ENCODE measurements at places on chromosomes 4 and X.

- no peak for DNase-seq
Measured at GRCh38 chrX:138908577-138908976, 197.1 kb upstream of the FGF13 start.

DNA sequence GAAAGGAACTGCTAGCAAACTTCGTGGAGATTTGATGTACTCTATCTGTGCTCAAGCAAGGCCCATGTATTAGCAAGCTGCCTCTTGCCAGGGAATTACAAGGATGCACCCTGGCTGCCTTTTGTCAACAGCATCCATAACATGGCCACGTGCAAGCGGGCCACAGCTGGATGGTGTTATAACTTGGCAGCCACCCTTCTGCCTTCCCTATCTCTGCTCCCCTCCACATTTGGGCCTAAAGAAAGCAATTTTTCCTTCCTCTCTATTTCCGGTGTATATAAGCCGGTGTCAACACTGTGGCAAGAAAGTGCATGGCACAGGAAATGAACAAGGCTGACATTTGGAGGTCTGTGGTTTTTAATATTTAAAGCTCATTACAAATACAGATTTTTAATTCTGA is 94.8 kb downstream of the CLNK start:
- DNase-seq: peak; percentile 43

DNA sequence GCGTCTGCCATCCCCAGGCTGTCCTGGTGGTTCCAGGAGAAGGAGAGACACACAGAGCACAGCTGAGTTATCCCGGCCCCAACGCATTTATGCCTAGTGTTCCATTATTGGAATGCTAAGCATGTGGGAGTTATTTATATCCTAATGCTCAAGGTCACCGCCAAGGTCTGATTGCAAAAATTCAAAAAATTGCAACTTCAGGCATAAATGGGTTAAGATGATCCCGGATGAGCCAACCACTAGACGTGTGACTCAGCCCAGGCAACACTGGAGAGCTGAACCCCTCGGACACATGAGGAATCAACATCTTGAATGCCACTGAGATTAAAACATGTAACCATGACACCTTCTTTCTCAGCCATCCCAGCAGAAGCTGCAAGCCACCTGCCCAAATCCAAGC is 3.8 kb upstream of the ZCCHC4 start:
- peak; percentile 34 for DNase-seq

- DNase-seq: no peak
Measured at GRCh38 chr4:52840531-52841370, 21.4 kb upstream of the RASL11B start.

GRCh38 chr4:121642876-121643585 is 53.7 kb downstream of the ANXA5 start:
- DNase-seq: no peak

DNA sequence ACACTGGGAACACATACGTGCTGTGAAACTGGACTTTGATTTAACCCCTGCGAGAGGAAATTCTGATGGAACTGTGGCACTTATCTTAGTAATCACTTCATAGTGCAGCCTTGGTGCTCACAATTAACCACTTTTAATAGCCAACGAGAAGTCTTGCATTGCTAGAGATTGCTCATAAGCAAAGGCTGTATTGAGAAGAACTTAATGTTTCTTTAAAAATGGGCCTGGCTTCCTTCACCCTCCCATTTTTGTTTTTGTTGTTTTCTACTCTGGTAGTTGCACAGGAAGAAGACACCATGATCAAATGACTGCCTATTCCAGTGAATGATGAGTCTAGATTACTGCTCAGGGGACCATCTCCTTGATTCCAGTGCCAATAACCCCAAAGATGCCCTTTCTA is 52.5 kb upstream of the NKAP start:
- no peak for DNase-seq

DNA sequence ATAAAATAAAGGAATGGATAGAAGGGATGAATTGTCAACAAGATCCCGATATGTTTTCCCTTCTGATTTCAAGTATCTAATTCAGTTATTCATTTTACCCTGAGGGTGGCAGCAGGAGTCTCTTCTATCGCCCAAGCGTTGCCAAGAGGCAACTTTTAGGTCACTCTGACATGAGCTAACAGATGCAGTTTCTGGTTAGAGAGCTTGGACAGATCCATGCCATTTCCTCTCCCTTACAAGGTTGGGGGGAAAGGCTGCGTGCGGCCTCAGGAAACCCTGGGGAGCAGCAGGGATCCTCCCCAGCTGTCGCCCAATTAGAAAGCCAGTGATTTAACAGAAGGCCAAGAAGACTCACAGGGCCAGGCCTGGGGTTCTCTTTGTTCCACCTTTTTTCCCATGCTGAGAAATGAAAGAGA is 35.3 kb upstream of the WAS start:
- peak; percentile 49 for DNase-seq

DNA sequence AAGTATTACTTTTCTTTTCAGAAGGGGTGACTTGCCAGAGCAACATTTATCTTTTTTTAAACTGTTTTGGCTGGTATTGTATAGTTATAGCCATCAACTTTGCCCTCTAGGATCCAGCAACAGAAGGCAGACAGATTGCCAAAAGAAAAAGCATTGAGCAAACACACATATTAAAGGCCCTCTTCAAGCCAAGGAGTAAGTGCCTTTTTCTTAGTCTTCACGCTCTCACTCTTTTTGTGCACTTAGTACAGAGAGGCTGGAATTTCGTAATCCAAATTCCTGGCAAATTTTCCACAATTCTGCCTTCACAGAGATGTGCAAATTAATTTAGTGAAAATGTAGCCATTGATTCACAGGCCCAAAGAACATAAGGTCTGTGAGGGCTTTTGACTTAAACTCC is 253.1 kb upstream of the EDA2R start:
- no peak for DNase-seq

- DNase-seq: no peak
Measured at GRCh38 chrX:123562342-123563146, 170.3 kb downstream of the THOC2 start.

DNA sequence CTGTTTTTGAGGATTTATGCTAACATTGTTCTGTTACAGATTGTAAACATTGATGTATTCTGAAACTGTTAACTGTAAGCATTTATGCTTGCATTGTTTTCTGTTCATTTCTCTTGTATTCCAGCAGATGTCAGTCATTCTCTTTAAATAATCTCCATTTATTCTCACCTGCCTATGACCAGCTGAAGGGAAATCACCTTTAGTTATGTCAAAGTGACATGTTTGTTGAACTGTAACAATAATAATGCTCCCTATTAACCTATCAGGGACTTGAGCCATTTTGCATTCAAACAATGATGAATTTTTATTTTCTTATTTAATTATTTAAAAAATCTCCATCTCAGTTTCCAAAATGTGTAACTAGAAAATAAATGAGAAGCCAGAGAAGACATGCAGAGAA is 58.0 kb downstream of the SPCS3 start:
- peak; percentile 12 for DNase-seq

DNA sequence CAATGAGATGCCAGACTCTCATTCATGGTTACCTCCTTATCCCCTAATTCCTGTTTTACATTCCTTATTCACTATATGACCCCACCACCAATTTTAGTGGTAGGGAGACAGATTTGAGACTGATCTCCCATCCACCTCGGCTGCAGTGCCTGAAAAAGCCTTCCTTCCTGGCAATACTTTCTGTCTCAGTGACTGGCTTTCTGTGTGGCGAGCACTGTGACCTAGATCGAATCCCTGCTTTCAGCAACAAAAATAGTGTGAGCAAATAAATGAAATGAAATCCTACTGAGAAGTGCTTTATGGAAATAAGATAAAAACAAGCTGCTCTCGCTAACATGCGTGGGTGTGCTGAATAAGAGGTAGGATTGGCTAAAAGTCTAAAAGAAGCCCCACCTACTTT is 165.3 kb downstream of the GPM6A start:
- no peak for DNase-seq

DNA sequence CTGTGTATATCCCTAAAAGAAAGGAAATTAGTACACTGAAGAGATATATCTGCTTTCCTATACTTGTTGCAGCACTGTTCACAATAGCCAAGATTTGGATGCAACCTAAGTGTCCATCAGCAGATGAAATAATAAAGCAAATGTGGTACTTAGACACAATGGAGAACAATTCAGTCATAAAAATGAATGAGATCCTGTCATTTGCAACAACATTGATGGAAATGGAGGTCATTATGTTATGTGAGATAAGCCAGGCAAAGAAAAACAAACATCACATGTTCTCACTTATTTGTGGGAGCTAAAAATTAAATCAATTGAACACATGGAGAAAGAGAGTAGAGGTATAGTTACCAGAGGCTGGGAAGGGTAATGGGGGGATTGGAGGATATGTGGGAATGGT is 611.9 kb downstream of the STPG2 start:
- DNase-seq: no peak

DNA sequence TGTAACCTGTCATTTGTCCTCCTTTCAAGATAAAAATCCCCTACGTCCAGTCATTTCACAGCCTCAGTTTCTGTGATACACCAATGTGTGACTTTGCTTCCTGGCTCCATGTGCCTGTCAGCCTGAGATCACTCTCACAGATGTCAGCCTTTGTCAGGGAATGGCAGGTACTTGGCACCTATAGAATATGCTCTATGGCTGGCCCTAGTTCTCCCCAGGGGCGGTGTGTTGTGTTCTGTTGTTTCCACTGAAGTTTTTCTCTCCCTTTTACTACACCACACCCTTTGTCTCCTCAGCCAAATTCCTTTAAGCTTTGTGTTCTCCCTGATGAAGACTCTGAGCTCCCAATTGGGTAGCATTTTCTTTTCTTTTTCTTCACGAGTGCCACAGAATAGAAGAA is 81.7 kb downstream of the ALPK1 start:
- DNase-seq: peak; percentile 12

GRCh38 chr4:182083671-182084410 is 159.4 kb upstream of the TENM3 start:
- no peak for DNase-seq

GRCh38 chr4:107349732-107350131 is 313.6 kb upstream of the DKK2 start:
- DNase-seq: no peak

GRCh38 chrX:69299951-69300714 is 134.9 kb upstream of the PJA1 start:
- no peak for DNase-seq

DNA sequence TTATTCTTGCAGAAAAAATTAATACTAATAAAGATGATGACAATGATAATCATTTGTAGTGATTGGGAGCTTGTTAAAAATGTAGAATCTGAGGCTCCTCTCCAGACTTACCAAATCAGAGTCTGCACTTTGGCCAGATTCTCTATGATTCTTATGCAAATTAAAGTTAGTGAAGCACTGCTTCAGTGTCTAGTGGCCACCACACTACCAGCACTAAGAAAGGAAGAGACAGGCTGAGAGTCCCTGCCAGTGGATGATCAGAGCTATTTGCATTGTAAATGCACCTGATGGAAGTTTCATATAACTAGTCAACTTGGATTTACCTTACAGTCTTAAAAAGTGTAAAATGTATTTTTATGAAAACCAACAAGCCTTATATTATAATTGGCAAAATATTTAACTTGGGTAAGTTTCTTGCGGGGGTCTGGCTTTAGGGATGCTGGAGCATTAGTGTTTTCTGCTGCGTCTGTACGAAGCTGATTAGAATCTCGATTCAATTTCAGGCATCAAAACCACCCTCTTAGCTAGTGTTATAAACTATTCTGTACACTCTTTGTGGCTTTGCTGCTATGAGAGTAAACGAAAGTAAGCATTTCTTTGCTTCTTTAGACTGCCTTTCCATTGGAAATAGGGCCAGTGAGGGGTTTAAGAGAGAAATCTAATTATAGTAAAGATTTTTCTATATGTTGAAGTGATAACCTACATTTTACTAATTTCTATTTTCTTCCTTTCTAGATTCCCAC is 114.1 kb downstream of the TLL1 start:
- no peak for DNase-seq

DNA sequence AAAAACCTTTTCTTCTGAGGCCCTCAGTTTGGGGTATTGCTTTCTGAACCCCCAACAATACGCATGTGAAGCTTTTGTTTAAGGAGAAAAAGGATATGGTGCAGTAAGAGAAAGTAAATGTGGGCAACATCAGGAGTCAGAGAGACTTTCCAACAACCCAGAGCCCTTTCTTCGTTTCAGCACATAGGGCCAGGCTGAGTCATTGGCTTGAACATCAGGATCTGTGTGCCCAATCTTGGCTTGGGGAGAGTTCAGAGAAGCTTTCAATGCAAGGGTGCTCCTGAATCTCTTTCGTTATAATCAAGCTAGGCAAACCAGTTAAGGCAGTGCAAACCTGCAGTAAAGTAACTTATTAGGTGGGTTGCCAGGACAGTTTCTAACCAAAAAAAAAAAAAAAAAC is 191.2 kb downstream of the FRMPD4 start:
- DNase-seq: no peak

GRCh38 chr4:86633854-86634253 is 39.7 kb downstream of the PTPN13 start:
- no peak for DNase-seq

GRCh38 chr4:21290562-21290961 is 590.3 kb downstream of the PACRGL start:
- DNase-seq: no peak

DNA sequence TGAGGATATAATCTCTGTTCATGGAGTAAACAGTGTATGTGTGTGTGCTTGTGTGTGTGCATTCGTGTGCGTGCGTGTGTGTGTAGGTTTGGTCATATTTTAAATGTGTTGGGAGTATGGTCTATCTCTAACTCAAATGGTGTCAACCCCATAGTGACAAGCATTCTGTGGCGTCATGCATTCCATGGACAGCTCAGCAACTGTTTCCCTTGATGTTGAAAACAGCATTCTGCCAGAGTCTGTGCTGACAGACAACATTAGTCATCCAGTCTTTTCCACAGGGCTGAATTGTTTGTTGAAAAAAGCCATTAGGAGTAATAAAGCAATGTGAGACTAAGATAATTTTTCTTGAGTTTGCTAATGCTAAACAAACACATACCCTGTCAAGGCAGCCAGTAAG is 706.6 kb downstream of the PCDH19 start:
- peak; percentile 30 for DNase-seq

DNA sequence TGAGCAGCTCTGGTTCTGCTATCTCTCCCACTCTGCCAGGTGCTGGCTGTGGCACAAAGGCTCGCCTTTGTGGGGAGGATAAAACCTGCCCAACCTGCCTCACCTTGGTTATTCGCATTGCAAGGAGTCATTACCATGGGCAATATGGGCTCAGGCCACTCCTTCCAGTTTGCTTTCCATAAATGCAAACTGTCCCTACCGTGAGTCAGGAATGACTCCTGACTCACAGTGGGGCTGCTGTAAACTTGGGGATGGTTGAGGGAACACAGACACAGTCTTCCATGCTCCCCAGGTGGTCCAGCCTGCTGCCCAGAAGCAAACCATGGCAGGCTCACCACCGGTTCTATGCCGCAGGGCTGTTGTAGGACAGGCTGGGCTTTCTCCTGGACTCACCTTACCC is 36.1 kb downstream of the COQ2 start:
- DNase-seq: peak; percentile 20

DNA sequence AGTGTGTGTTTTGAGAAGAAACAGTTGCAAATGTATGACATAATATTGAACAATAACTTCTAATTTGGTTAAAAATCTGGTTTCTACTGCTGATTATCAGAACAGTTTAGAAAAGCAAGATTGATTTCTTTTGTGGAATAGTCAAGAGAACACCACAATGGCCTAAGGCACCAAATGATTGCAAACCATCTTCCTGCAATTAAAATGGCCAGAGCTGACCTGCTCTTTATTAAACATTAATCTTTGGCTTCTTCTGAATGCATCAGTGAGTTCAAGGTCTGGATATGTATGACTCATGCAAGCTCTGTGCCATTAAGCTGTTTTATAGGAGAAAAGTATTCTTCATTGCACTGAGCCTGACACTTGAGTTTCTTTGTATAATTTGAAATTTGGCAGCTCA is 107.8 kb upstream of the PDHA2 start:
- DNase-seq: no peak

Measured in fibroblast of skin of back (primary cell).